GM20000 (cell line): ENCODE measurements at places on chromosomes 7 and 10.

GRCh38 chr7:118280319-118281012 is 56.0 kb downstream of the ANKRD7 start:
- DNase-seq = no peak

- DNase-seq = no peak
These were observed 102.8 kb upstream of the CDK13 start for GRCh38 chr7:39847227-39847626.

GRCh38 chr10:130481076-130481930 is 345.1 kb downstream of the GLRX3 start:
- no peak for DNase-seq

- no peak for DNase-seq
These were observed 51.6 kb upstream of the MGMT start for GRCh38 chr10:129415215-129416140.

DNA sequence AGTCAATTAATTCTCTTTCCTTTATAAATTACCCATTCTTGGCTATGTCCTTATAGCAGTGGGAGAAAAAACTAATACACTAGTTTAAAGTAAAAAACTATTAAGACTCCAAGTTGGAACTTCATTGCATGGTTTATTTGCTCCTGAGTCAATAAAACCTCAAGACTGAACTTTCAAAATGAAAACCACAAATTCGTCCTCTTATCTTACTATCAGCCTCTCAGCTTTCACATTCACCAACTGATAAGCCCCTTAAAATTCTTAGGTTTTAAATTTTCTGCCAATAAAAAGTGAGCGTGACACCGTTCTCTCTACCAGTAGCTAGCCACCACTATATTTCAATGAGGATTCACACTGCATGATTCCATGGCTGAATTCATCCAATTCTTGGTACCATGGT is 346.4 kb upstream of the NPSR1 start:
- no peak for DNase-seq

DNA sequence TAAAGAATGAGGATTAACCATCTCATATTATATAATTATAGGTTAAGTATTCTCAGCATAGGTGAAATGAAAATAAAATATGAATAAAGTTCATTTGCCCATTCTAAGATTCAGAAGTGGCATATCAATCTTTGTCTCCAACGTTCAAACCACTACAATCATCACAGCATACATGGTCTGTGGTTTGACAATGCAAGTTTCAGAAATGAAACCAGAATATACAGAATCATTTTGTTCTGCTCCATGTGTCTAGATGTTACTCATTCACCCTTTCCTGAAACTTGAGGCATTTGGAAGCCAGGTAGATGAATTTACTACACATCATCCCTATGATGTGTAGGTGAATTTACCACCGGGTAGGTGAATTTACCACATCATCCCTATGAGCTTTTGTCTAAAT is 44.5 kb upstream of the PPP1R3A start:
- DNase-seq = no peak

GRCh38 chr7:23909426-23909825 is 199.4 kb downstream of the STK31 start:
- DNase-seq = no peak

DNA sequence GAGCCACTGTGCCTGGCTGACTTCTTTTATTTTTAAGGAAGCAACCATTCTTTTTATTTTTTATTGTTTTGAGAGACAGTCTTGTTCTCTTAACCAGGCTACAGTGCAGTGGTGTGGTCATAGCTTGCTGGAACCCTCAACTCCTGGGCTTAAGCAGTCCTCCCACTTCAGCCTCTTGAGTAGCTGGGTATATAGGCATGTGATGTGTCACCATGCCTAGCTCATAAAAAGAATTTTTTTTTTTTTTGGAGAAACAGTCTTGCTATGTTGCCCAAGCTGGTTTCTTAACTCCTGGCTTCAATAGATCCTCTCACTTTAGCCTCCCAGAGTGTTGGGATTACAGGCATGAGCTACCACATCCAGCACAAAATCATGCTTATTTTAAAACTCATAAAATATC is 5.8 kb downstream of the MCU start:
- DNase-seq = no peak

GRCh38 chr7:129515381-129515780 is 13.1 kb downstream of the SMKR1 start:
- no peak for DNase-seq

DNA sequence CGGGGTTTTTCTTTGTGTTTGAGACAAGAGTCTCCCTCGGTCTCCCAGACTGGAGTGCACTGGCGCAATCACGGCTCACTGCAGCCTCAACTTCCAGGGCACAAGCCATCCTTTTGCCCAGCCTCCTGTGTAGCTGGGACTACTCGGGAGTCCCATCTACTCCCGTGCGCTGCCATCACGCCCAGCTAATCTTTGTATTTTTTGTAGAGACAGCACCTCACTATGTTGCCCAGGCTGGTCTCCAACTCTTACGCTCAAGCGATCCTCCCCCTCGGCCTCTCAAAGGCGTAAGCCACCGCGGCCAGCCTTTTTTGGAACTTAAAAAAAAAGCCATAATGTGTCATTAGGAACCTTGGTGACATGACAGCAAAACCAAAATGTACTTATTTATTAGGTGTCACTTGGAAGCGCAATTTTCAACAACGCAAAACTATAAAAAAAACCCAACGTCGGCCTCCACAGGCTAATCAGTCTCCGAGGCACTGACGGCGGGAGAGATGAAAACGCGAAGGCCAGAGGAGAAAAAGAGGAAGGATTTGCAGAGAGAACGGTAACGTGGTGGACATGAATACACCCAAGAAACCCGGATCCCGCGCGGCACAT is 911 bp upstream of the HNRNPH3 start:
- DNase-seq = no peak

DNA sequence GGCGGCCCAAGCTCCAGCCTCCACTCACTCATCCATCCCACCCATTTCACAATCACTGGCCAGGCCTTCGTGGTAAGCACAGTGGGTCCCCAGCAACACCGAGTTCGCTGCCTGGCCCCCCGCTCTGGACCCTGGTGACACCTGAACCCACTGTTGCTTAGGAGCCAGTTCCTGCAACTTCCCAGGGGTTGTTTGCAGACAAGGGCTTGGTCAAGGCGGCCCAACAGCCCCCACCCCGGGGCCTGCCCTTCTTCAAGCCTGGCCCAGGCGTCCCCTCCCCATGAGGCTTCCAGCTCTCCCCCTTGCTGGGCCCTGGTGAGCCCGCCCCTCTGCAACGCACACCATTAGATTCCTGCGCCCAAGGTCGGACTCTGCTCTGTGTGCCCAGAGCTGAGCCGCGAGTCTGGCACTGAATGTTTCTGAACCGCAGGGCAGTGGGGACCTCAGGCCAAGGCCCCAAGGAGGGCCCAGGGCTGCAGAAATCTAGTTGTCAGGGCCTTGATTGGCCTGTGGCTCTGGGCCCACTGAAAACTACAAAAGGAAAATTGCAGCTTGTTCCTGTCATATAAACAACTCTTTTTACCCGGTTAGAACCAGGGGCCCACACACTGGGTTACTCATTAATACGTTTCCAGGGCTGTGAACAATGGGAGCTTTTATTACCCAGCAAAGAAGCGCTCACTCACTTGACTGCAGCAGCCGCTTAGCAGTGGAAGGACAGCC is 2.1 kb upstream of the COX19 start:
- DNase-seq = peak; percentile 73

DNA sequence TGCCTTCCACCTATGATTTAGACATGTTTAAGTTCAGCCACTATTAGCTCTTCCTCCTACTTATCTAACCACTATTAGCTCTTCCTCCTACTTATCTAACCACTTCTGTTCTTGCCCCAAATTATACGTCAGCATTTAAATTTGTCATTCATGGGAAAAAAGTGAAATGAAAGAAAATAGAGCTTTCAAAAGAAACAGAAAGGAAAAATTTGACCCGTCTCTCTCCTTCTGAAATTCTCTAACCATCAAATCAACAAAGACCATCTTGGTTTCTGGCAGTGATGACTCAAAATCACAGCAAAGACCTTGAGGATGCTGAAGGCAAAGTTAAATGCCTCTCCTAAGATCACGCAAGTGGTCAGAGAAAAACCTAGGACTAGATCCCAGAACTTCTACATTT is 2.6 kb downstream of the LIPA start:
- DNase-seq = peak; percentile 45

- DNase-seq = no peak
These were observed 24.0 kb downstream of the COBL start for GRCh38 chr7:51292596-51292995.

- DNase-seq = no peak
These were observed 4.7 kb upstream of the PLXDC2 start for GRCh38 chr10:19811540-19811939.

- no peak for DNase-seq
These were observed 71.8 kb downstream of the JAZF1 start for GRCh38 chr7:28108747-28109146.

DNA sequence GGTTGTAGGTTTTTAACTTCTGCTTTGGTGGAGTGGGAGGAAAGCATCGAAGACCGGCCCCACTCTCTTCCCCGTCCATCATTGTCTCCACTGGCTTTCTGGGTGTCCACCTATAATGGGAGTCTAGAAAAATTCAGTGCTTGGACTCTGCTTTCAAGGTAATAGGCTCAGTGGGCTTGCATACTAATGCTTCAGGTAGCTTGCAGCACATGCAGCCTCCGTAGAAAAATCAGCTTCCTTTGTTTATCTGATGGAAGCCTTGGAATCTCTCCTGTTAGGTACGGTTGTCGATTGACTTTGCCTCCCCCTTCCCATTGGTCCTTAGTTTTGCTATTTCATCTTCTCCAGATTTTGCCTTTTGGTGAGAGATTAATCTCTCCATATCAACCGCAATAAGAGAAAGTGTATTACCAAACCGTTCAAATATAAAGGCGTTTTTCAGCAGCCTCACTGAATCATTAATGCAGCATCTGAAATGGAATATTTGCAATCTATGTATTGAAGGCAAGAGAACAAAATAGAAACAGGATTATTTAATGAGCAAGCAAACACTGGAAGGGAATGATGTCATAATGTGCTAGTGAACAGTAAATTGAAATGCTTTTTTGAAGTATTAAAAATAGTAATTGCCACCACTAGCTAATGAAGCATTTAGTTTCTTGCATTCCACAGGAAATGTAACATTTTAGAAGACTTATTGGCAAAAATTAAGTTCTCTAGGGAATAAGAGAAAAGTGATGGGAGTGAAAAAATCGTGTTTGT is 944 bp downstream of the AVL9 start:
- DNase-seq = no peak

DNA sequence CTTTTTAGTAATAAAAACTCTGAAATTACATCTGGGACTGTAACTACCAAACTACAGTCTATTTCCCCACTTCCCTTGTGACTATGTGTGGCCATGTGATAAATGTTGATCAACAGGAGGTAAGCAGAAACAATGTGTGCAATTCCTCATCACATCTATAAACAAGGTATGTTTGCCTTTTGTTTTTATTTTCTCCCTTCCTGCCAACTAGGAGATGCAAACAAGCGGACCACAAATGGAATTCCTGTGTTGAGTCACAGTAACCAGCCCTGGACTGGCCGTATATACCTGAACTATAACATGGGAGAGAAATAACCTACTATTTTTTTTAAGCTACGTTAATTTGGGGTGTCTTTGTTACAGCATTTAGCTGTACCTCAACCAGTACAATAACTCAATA is 52.5 kb downstream of the SCRN1 start:
- DNase-seq = no peak

GRCh38 chr10:124156524-124157260 is 63.3 kb upstream of the CHST15 start:
- no peak for DNase-seq

- DNase-seq = no peak
These were observed 138.3 kb downstream of the CYP26A1 start for GRCh38 chr10:93211991-93212390.

DNA sequence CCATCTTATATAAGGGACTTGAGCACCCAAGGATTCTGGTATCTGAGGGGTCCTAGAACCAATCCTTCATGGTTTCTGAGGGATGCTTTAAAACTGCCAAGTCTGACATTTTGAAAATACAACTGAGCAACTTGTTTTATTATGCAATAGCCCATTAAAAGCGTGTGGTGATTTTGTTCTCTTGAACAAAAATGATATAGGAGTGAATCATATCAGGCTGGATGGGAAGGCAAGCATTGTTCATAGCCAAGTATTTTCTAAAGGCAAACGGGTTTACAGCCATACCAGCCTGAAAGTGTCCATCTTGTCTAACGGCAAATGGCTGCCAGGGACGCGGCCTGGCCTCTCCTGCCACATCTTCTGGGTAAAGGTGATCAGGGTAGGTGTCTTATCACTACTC is 23.4 kb downstream of the RPP38 start:
- DNase-seq = no peak

- no peak for DNase-seq
These were observed 165.8 kb upstream of the ADCY1 start for GRCh38 chr7:45408409-45408737.

- peak; percentile 35 for DNase-seq
These were observed 655 bp downstream of the KLHL7 start for GRCh38 chr7:23106057-23106822.

DNA sequence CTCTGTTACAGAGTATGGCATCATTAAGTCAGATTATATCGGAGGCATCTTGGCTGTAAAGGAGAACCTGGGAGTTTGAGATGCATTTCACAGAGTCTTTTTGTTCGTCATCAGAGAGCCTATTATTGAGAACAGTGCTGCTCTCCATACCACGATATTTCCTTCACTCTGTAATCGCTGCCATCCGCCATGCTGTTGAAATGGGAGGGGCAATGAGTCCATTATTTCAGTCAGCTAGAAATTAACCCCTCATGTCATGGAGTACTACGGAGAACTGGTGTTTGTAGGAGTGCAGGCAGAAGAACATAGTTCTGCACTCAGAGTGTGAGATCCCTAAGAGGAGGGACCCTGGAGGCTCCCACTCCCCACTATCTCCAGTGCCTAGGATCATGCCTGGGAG is 59.2 kb downstream of the SLC16A12 start:
- no peak for DNase-seq

DNA sequence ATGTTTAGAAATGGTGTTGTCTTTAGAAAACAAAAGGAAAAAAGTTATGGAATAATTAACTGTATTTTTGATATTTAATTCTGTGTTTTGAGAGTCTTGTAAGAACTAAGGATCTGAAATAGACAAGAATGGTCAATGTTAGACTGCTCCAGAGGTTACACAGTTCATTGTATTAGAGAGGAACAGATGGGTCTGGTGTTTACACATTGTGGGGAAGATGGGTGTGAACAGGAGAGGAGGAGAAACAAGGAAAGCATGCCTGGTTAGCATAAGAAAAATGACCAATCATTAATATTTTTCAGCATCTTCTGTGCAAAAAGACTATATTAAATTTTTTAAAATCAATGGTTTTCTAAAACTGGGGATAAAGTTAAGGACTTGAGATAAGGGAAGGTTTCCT is 11.9 kb downstream of the MEOX2 start:
- DNase-seq = no peak

- no peak for DNase-seq
These were observed 709 bp downstream of the GPAM start for GRCh38 chr10:112182784-112183328.

- no peak for DNase-seq
These were observed 76.4 kb downstream of the C10orf90 start for GRCh38 chr10:126593968-126594701.

- no peak for DNase-seq
These were observed 14.7 kb downstream of the AQP1 start for GRCh38 chr7:30926313-30926712.
